Cardiac septum (tissue), 1 donor: ENCODE measurements at places on chromosomes 16 and 17.

DNA sequence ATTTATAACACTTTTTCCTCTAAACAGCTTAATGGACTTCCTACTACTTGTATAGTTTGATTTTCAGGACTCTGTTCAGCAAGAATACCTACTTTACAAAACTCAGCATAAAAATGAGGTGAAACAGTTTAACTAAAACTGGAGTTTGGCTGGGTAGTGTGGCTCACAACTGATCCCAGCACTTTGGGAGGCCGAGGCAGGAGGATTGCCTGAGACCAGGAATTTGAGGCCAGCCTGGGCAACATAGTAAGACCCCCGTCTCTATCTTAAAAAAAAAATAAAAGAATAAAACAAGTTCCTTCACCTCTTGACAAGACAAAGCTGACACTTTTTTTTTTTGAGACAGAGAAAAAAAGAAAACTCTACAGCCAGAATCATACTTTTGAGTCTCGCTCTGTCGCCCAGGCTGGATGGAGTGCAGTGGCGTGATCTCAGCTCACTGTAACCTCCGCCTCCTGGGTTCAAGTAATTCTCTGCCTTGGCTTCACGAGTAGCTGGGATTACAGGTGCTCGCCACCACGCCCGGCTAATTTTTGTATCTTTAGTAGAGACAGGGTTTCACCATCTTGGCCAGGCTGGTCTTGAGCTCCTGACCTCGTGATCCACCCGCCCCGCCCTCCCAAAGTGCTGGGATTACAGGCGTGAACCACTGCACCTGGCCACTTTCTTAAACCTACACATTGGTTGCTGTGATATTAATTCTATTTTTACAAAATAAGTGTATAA lies 2.6 kb downstream of the PDF start:
- no peak for DNase-seq

DNA sequence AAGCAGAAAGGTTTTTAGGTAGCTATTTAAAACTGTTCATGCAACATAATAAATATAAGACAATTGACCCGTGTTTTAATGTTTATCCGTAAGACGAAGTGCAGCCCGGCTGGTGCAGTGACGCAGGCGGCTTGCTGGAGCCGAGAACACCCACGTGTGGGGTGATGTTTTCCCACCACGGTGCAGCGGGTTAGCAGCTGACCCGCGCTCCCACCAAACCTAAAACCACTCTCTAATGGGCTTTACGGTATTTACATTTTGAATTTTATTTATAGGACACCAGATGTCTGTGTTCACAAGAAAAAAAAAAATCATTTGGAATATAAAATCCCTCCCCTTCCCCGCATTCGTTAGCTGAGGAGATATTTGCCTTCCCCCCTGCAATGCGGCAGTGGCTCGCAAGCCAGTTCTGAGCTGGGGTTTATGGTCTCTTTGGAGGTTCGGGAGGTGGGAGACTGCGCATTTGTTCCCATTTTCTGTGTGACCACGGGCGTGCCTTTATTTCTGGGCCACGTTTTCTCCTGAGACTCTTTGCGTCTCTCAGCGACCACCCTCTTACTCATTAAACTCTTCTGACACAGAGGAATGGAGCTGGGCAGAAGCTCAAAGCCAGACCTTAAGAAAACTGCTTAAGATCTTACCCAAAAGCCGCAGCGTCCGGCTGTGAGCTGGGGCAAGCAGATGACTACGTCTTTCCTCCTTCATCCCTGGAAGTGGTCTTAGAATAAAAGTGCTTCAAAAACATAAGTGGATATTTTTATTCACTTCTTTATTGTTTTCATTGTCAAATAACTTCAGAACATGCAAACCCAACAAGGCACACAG lies 301.1 kb downstream of the IRF8 start:
- DNase-seq, result no peak

GRCh38 chr17:32240750-32241149 lies 24.9 kb upstream of the RHBDL3 start:
- peak; percentile 84 for DNase-seq

- DNase-seq, result no peak
Observed at GRCh38 chr16:72211110-72211509, 39.2 kb upstream of the PMFBP1 start.

GRCh38 chr17:39364236-39365025 lies 37.0 kb downstream of the FBXL20 start:
- no peak for DNase-seq

- no peak for DNase-seq
Observed at GRCh38 chr17:78692460-78693010, 89.5 kb downstream of the CYTH1 start.

DNA sequence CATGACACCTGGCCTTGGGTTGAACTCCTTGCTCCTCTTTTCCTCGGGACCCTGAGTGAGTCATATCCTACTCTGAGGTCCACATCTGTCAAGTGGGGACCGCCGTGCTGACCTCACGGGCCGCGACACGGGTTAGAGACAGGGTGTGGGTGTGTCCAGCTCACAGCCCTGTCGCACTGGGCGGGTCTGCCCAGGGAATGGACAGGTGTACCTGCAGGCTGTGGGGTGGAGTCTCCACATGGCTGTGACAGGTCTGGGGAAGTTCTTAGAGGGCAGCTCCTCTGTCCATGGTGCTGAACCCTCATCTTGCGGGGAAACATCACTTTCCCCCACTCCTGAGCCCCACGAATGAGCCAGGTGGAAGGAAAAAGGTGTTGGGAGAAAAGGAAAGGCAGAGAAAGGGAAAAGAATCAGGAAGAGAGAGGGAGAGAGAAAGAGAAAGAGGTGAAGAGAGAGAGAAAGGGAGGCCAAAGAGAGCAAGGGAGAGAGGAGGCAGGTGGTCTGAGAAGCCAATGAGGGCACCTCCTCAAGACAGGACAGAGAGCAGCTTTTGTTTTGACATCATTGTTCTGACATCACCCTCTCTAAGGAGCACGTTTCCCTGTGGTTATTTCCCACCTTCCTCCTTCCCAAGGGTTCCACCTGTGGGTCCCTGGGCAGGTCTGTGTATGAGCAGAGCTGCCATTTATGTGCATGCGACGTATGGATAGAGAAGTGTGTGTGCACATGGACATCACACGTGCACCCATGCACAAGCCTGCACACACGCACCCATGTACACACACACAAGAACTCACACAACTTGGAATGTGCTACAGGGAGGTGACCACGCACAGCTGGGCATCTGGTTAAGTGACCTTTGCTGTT lies 32.6 kb upstream of the CBFA2T3 start:
- no peak for DNase-seq

GRCh38 chr17:8075081-8075480 lies 12.4 kb downstream of the ALOX12B start:
- DNase-seq, result peak; percentile 67

- no peak for DNase-seq
Observed at GRCh38 chr16:52906281-52906680, 146.4 kb downstream of the CHD9NB start.

GRCh38 chr17:4204710-4205173 lies 59.0 kb downstream of the ANKFY1 start:
- DNase-seq, result no peak

- DNase-seq, result no peak
Observed at GRCh38 chr16:79876332-79876730, 275.8 kb upstream of the MAF start.

DNA sequence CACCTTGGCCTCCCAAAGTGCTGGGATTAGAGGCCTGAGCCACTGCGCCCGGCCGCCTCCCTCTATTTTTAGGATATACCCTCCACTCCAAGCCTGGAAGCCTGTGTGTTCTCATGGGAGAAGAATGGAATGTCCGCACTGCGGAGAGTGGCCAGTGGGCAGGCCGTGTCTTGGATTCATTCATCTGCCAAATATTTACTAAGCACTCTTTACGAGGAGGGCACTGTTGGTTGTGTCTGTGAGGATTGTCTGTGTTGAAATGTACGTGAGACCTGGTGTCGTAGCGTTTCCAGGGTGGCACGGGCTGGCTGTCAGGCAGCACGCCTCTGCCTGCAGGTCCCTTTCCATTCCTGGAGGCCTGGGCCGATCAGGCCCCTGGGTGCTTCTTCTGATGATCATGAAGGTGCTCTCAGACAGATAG lies 19.2 kb downstream of the PGS1 start:
- DNase-seq, result peak; percentile 75

GRCh38 chr17:62644487-62645173 lies 17.2 kb downstream of the MRC2 start:
- DNase-seq, result no peak

GRCh38 chr16:61295311-61295710 lies 740.9 kb downstream of the CDH8 start:
- no peak for DNase-seq

GRCh38 chr16:89923640-89924296 lies 626 bp downstream of the TUBB3 start:
- DNase-seq, result no peak

DNA sequence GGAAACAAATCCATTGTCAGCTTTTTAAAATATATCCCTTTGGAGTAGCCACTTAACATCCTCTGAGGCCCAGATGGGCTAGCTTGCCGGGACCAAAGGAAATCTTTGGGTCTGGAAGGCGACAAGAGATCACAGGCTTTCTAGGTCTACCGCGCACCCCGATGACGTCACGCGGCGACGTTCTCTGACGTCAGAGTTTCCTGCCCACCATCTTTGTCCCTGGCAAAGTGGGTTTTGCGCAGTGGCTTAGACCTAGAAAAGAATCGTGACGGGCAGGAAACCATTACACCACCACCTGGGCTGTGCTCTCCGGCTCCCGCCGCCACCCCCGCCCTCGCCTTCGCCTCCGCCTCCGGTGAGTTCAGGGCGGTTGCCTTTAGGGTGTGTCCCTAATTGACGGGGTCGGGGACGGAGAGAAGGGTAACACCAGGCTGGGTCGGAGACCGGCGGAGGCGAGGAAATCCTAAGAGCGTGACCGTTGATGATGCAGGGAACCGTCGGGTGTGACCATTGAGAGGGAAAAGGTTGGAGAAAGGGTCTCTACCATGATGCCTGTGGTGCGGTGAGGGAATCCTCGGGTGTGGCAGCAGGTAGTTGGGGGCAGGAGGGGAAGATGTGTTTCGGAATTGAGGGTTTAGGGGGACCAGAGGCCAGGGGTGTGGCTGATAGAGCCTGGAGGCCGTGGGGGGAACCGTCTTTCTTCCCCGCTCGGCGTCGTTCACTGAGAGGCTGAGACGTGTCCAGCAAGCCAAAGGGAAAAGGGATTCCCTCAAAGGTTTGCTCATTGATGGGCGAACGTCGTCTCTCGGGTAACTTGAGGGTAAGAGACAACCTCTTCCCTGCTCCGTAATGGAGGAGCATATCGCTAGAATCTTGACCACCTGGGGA lies at the start of gene AP2B1:
AP2B1 (plus strand) TSS at position 249 of the 888 bp plus-strand sequence. CDS start 6,709 bp downstream, outside the sequence.
- DNase-seq, result peak; percentile 96

DNA sequence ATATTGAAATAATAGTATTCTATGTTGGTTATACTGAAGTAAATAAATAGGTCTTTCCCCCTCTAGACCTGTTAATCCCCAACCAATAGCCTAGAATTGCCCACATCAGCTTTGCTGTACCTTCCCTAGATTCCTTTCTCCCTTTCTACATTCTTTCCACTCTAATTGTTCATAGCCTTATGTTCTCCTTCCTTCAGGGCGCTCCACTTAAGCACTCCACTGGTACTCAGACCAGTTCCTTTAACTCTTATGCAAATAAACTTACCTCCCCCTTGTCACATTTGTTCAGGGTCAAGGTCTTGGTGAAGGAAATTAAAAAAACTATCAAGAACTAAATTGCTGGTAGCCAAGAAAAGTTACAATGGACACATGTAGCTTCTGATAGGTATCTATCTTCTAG lies 294.8 kb downstream of the UTP18 start:
- no peak for DNase-seq

DNA sequence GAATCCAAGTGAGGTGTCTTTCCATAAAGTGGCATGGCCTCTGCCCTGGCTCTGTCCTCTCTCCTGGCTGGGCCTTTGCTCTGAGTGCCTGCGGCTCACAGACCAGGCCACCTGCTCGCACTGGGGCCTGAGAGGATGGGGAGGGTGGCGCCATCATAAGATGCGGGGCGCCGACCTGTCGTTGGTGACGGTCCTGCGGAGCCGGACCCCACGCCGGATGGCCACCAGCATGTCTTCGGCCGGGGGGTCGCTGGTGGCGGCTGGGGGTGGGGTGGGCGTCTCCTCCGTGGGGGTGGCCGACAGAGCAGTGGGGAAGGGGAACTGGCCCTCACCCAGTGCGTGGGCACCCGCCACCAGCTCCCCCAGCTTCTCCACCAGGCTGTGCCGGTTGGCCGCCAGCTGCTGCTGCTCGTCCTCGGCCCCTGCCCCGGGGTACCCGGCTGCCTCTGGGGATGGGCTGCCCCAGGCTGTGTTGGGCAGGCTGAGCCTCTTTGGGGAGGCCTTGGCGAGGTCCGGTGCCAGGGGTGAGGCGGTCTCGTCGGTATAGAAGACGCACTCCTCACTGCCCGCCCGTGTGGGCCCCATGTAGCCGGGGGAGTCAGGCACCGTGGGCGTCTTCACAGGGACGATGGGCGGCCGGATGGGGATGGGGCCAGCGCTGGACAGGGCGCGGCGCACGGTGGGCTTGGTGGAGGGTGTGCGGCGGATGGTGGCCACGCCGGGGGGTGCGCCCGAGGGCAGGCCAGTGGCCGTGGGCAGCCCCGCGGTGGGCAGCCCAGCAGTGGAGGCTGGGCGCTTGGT lies 17.4 kb downstream of the IL34 start:
- no peak for DNase-seq

DNA sequence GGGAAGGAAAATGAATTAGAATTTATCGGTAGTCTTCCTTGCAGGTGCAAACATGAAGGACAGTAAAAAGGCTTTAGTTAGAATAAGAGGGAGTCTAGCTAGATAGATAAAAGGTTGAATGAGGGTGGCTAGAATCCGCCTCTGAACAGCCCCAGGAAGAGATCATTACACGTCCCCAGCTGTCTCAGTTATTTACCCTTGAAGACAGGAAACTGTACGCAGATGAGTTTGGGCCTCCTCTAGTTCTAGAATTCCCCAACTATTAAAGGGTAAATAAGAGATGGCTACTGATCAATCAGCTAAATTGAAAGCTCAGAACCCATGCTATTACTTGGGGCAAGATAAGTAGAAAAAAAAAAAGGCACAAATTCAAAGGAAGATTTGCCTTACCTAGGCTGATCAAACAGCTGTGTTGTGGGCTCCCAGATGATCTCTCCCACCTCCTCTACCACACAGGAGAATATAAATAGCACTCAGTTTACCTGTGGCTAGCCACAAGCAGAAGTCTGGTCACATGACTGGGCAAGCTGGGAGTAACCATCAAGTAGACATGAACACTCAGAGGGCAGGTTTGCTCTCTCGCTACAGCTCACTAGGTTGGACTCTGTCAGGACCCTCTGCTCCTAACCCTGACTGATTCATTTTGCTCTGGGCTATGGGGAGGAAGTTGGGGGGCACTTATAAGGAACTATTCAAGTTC lies 17.0 kb downstream of the FAM117A start:
- no peak for DNase-seq
